ENCODE measurements at places on chromosomes 1 and 21.
A peak's percentile ranks its signal among the peaks of the same experiment; 100 is the strongest.

DNA sequence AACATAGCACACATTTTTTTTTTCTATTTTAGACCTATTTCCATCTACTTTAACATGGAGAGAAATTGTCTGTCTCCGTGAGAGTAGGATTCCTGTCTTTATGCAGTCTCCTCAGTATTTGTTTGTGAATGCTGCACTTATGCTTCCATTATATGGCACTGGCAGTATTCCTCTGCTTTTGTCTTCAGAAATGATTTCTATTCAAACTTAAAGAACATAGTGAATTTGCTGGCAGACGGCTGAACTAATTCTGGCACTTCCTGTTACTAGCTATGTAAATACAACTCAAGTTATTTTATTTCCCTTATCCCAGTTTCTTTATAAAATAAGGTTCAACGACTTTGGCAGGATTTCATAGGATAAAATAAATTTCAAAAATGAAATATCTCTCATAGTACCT lies 45.3 kb downstream of the KCTD3 start:
- DNase-seq = no peak

DNA sequence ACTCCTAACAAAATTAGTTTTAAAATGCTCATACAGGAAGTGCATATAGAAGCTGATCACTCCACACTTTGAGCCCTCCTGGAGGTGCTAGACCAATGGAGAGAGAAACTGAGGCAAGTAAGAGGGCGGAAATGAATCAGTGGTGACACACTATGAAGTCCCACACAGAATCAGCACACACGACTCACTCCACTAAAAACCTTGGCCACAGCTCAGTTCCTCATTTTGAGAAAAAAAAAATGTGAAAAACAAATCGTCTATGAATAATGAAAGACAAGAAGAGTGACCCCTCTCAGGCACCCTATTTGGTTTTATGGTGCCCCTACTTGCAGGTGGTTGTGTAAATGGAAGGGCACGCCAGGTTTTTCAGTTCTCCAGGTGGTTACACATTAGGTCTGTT lies 675.1 kb upstream of the BRINP3 start:
- DNase-seq = no peak

GRCh38 chr21:17987382-17988101 lies 168.4 kb upstream of the C21orf91 start:
- DNase-seq = no peak

- DNase-seq = no peak
Observed at GRCh38 chr1:5660141-5660935, 331.9 kb downstream of the NPHP4 start.

GRCh38 chr1:86741947-86742572 lies 37.7 kb downstream of the SH3GLB1 start:
- peak; percentile 30 for DNase-seq

DNA sequence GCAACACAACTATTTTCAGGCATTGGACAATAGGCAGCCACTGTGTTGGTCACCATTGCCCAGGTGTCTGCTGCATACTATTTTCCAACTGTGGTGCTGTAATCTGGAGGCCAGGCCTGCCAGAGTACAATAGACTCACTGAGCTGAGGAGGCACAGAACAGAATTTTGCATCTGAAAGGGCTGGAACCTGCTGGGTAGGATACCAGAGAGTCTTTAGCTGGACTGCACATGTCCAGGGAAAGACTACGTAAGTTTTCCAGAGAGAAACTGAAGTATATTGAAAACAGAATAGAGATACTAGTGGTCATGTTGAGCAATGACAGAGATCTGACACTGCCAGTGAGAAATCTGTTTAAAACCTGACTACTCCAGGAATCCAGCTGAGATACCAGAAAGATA lies 200.8 kb downstream of the RASAL2 start:
- no peak for DNase-seq

DNA sequence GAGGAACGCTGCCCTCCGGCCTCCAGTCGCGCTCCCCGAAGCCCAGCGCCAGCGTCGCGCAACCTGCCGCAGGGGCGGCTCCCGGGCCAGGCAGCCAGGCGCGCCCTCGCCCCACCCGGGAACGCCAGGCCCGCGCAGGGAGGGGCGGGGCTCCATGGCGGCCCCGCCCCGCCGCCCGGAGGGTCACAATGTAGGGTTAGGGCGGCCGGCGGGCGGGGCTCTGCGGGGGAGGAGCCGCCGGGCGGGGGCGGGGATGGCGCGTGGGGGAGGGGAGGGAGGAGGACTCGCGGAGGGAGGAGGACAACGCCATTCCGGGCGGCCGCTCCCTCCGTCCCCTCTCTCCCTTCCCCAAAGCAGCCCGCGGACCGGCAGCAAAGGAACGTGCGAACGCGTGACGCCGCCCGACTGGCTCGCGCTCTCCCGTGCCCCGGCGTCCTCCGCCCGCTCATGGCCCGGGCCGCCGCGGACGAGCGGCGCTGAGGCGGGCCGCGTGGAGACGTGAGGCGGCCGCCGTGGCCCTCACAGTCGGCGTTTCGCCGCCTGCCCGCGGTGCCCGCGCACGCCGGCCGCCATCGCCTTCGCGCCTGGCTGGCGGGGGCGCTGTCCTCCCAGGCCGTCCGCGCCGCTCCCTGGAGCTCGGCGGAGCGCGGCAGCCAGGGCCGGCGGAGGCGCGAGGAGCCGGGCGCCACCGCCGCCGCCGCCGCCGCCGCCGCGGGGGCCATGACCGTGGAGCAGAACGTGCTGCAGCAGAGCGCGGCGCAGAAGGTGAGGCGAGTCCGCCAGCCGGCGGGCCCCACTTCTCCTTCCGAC lies at the start of gene USP25:
Gene USP25, plus strand, starts transcription at position 309 of the 810 bp plus-strand sequence. Its CDS starts 412 bp downstream, at position 721.
- DNase-seq = peak; percentile 74

DNA sequence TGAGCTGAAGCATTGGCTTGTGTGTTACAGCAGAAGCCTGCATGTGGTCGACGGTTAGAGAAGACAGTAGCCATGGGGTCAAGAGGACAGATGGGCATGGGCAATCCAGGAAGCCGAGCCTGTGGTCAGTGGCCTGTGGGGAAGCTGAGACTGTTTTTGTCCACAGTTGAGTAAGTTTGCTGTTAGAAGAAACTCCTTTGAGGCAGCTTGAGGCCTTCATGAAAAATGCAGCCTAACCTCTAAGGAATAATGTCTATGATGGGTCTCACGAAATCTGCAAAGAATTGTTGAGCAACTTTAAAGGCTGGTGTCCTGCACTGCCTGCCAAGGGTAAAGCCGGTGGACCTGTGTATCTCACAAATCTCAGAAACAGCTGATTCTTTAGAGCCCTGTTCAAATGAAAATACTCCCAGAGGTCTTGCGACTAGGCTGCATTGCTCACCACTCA lies 322.4 kb downstream of the SETD4 start:
- no peak for DNase-seq

DNA sequence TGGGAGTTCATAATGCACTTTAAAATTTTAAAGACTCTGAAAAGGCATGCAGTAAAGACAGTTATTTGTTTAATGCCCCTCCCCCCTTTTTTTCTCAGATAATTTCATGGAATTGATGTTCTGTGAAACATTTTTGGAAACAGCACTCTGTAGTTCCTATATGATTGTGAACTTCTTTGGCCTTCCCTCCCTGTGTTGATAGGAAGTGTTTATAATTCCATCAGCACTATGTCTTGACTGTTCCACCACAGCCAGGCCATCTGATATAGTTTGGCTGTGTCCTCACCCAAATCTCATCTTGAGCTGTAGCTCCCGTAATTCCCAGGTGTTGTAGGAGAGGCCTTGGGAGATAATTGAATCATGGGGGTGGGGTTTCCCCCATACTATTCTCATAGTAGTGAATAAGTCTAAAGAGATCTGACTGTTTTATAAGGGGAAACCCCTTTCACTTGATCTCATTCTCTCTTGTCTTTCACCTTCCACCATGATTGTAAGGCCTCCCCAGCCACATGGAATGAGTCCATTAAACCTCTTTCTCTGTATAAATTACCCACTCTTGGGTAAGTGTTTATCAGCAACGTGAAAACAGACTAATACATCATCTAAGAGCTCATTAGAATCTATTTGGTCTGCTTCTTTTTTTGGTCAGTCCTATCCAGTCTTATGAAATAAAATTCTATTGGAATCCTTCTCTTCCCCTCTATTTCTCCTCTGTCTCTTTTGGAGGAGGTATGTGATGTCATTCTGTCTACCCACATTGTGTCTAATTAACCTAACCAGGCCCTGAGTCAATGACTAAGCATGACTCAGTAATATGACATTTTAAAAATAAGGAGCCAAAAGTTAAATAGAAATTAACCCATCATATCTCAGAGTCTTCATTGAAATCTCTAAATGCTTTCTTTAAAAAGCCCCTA lies 8.9 kb downstream of the CCDC185 start:
- DNase-seq = no peak

GRCh38 chr1:158685085-158685484 lies 1.4 kb downstream of the SPTA1 start:
- DNase-seq = no peak

GRCh38 chr1:174964972-174965361 lies 34.8 kb upstream of the CACYBP start:
- DNase-seq = no peak

- peak; percentile 18 for DNase-seq
Observed at GRCh38 chr21:17612023-17612564, 607 bp downstream of the BTG3 start.

DNA sequence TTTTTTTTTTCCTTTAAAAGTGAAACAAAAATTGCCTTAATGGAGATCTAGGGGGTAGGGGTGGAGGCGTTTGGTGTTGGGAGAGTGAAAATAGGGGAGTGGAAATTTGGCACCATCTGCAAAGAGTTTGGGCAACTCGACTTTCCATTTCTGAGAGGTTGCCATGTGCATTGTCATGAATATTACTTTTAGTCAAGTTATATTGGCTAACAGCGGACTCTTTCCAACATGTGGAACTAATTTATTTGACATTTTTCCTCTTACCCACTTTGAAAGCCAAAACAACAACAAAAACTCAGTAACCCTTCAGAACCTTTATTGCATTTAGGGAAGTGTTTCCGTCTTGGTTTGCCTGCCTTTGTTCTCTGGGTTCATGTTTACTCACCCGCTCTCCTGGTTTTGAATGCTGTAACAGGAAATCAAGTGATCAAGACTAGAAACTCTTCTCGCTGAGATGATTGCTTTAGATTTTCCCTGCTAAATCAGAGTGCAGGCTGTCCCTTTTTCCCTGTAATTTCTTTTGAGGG lies 70.4 kb downstream of the CACHD1 start:
- DNase-seq = no peak

DNA sequence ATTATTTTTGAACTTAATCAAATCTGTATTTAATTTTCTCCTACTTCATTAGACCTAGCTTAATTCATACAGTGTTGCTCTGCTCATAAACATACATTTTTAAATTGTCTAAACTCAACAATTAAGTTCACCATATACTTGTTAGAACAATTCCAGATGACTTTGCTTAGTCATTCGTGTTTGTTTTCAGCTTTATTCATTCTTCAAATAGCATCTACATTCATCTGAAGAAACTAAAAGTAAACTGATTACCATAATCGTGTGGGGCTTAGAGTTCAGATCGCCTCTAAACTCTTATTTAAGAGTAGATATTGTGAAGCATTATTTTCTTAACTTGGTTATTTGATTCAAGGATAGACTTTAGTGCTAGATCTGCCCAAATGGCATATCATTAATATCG lies 34.4 kb downstream of the KLHL20 start:
- no peak for DNase-seq

- DNase-seq = no peak
Observed at GRCh38 chr21:25767921-25768320, 33.1 kb downstream of the GABPA start.

- no peak for DNase-seq
Observed at GRCh38 chr1:7109901-7110300, 324.6 kb downstream of the CAMTA1 start.

- DNase-seq = no peak
Observed at GRCh38 chr1:167544447-167545093, 9.0 kb downstream of the CREG1 start.

DNA sequence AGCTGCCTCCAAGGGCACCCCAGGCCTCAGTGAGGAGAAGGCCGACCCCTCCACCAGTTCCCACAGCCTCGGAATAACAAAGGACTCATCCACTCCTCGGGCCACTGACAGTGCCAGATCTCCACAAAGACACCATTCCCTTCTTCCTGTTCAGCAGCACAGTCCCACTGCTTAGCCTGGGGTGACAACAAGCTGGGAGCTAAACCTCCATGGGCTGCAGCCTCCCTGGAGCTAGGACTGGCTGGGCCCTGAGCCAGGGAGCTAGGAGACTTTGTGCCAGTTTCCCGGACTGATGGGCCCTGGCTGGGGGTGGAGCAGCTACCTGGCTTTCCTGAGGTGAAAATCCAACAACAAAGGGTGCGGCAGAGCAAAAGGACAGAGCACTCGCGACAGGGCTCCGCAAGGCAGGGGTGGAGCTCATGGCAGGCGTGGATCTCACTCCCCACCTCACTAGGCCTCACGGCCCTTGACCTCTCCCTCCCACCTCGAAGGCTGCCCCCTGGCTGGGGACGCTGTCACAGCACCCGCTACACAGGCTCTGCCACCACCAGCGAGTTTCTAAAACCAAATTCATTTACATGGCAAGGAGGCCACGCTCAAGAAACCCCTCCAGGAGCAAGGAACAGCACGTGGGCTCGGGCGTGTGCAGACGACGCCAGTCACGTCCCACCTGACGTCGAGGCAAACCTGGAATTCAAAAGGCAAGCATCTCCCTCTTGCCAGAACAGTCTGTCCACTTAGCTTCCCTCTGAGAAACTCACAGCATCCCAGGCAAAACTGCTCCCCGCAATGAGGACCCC lies 13.8 kb downstream of the SLC35E2B start:
- DNase-seq = no peak

DNA sequence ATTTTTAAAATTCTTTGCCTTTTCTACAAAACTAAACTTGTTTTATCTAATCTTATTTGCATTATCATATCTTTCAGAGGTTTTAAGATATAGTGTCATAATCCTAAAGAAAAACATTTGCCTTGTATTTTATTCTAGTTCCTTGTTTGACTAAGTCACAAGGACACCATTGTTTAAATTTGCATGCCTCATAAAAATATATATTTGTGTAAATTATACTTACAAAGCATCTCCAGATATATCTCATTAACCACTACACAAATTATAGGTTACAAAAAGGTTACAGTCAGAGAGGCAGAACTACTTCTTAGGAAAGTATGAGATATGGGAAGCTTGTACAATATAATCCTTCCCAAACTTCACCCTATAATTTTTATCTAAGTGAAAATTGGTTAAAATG lies 4.2 kb upstream of the RGS13 start:
- DNase-seq = no peak
